NCI-H187 treated with DMSO at 0.1 percent for 48 hours (cell line): ENCODE measurements at places on chromosomes 2 and 18.

- no peak for DNase-seq
Measured at GRCh38 chr2:20350041-20350712, 467 bp downstream of the PUM2 start.

GRCh38 chr18:26021061-26021754 is 69.2 kb downstream of the SS18 start:
- no peak for DNase-seq

DNA sequence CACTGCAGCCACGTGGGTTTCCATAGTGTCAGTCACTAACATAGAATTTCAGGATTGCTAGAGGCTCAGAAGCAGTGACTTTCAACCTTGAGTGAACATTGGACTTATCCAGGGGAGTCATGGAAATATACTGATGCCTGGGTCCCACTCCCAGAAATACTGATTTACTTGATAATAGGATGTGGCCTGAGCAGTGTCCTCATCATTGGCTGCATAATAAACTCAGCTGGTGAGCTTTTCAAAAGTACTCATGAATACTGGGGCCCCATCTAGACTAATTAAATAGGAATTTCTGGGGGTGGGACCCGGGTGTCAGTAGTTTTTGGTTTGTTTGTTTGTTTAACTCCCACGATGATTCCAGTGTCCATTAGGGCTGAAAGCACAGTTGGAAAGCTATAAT is 141.4 kb downstream of the COL4A4 start:
- no peak for DNase-seq

DNA sequence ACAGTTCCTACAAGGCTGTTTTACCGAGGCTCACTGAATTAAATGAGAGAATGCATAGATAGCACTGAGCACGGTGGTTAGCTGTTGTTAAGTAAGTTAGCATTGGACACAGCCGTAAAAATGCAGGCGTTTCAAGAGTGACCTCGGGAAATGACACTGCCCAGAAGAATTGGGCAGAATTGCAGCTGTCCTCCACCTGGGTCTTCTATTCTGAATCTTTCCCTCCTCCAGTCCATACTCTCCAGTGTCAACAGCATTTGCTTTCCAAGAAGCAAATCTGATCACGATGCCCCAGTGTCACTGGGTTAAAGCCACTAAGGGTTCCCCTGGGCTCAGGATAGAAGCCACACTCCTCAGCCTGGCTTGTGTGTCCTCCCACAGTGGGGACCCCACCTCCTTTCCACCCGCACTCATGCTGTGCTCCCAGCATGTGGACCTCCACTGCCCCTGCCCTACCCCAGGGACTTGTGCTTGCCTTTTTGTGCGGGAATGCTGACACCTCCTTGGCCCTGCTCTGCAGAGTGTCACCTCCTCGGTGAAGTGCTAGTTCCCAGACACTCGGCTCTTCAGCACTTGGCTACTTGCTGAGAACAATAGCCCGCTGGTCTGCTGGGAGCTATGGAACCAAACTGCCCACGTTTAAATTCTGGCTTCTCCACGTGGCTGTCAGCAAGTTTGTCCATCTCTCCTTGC is 135.0 kb downstream of the ANTXR1 start:
- no peak for DNase-seq

DNA sequence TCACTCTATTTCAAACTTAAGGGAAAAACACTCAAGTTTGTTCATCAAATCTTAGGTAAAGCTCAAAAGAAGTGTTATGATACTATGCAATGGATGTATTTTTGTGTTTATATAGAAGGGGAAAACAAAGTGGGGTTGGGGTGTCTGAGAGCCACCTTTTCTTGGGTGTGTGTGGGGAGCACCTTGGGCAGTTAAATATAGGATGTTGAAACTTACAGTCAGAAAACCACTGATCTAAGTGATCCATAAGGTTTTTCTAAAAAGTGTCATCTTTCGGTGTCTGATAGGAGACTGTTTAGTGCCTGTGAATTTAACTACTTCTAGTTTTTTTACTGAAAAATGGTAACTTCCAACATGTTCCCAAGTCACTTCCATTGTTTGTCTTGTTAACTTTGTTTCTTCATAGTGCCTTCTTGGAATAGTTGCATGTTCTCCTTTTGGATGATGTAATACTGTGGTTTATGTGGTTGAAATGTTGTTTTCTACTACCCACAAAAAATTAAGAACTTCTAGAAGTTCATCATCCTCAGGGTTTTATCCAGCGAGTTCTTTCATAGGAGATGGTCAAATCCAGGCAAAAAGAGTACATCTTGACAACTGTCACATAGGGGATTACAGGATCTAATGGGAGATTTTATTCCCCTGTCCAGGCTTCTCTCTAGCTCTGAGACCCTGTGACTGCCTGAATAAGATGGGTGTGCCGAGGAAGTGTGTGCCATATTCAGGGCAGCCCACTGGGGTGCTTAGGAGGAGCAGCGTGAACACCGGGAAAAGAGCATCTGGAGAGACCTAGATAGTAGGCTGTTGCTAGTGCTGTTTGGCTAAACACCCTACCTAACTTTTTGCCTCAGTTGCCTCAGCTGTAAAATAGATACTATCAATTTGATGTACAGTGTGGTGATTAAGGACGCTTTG is 46.2 kb downstream of the CAB39 start:
- DNase-seq: no peak

DNA sequence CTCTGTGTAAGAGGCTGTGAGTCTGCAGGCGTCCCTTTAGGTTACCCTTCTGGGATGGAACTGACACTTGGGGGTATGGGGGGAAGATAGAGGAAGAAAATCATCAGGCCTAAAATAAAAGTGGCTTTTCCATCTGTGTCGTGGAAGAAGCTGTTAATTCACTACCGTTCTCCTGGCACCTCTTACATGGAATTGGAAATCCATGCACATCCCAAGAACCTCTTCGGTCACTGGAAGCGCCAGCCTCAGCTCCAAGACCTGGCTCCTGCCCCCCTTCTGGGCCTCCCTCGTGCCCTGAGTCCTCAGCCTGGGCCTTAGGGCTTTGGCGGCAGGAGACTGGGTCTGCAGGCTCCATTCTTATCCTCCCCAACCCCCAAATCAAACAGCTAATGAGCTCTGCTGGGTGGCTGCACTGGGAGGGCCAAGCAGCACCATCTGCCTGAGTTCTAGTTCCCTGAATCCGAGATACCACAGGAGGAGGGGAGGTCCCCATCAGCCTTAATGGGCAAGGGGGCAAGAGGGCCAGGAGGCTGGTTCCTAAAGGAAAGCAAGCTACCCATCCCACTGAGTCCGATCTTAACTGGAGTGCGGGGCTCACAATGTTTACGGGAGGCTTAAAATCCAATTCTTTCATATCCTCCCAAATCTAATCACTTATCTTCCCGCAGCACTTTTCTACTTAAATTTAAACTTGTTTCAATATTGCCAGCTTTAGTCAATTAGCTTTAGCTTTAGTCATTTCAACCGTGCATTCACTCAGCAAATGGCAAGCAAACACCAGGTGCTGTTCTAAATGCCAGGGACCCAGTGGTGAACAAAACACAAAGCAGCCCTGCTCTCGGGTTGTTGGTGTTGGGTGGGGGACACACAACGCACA is 52.8 kb downstream of the FAM178B start:
- no peak for DNase-seq

DNA sequence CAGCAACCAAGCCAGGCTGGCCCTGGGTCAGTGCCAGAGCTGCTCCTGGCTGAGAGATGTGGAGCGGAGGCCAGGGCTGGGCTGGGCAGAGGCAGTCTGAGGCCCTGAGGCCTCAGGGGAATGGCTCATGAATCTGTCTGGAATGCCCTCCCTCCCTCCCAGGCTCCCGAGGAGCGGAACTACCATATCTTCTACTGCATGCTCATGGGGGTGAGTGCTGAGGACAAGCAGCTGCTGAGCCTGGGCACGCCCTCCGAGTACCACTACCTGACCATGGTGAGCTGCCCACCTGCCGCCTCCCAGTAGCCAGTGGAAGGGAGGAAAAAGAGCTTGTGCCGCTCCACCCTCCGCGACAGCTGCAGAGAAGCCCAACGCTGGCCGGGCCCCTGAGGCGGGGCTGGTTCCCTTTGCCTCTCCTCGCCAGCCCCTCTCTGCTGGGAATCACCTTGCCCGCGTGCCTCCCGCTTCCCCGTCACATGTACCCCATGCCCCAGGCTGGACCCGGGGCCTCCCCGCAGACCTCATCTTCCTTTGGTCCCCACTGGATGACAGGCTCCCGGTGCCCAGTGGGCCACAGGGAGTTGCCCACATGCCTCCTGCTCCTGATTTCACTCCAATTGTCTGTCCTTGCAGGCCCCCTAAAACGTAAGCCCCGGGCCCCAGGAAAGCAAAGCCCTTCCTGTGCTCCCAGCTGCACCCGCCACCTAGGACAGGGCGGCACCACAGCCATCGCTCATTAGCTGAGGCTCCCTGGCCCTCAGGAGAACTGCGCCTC is 41.1 kb downstream of the MYO7B start:
- DNase-seq: no peak

DNA sequence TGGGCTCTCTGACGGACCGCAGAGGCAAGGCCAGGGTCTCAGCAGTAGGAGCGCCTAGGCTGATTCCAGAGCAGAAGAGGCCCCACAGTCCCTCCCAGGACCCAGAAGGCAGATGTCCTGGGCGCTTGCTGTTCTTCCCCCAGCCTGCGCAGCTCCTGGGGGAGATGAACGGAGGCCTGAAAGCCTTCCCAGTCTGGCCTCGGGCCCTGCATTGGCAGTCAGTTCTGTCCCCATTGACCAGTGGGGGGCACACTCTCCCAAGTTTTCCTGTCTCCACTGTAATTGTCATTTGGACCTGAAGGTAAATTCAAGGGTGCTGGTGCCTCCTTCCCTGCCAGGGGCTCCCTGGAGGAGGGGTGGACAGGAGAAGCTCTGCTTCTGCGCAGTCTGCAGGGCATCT is 345.7 kb downstream of the CYP26B1 start:
- no peak for DNase-seq

GRCh38 chr2:68253219-68254068 is 1.1 kb upstream of the PPP3R1 start:
- no peak for DNase-seq

- peak; percentile 66 for DNase-seq
Measured at GRCh38 chr2:69482471-69482870, 45.2 kb upstream of the NFU1 start.

DNA sequence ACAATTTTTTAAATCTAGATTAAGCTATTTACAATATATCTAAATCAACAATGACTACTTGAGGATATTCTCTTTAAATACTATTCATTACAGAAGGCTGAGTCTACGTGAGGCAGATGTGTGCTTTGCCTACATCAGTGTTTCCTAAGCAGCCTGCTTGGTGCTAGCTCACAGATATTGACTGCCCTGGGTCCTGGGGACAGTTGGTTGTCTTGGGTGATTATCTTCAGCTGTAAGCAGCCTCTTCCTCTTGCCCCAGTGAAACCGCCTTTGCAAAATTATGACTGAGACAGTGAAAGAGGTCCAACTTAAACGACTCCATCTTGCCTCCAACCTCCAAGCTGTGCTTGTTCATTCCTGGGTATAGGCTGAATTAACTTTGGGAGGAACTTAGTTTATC is 39.6 kb upstream of the CCDC88A start:
- no peak for DNase-seq

DNA sequence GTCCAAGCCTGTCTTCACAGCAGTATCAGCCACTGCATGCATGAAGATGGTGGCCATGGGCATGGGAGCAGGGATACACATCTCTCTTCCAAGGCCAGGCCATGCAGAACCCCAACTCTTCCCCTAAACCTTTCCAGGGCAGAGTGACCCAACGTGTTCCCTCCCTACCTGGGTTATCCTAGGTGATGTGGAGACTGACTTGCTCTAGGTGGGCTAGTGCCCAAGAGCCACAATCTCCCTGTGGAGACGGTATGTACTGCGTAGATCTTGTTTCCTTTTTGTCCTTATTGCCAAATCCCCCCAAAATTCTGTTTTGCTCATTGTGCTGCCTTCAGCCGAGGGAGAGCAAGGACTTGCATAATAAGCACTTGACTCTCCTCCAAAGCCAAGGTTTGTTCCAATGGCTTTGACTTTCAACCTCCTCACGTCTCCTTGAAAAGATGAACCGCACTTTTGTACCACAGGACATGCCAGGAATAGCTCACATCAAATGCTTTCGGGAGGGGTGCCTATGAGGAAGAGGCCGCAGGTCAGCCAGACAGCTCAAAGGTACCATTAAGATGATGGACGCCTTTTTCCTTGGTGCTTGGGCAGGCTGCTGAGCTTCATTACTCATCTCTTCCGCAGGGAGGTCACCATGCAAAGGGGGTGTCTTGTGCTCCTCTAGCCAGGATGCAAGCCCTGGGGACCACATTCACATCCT is 76.2 kb upstream of the GLI2 start:
- no peak for DNase-seq

DNA sequence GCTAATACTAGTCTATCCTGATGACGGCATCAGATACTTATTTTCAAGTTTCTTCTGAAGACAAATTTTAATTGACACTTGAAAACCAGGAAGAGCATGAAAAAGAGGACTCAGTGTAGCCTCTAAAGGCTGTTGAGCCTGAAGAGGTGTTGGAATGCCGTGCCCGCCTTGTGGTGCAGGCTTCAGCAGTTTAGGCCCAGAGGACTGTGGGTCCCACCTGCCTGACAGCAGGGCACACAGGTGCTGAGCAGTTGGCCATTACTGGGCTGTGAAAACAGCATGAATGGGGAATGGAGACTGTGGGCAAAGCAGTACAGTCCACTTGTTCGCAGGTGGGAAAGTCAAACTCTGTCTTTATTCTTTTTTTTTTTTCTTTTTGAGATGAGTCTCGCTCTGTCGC is 49.8 kb upstream of the THOC1 start:
- no peak for DNase-seq

- DNase-seq: no peak
Measured at GRCh38 chr2:144515696-144516410, 4.1 kb downstream of the ZEB2 start.

DNA sequence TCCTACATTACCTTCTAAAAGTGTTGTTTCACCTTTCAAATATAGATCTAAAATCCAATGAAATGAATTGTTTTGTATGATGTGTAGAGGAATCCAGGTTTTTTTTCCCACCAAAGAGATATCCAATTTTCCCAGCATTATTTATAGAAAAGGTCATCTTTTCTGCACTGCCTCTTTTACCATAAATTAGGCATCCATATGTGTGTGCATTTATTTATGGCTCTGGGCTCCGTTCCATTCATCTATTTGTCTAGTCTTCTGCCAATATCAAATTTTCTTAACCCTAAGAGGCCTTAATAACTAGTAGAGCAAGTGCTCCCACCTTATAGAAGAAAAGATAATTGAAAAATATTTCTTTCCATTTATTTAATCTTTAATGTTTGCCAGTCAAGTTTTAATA is 88.3 kb downstream of the ATAD2B start:
- DNase-seq: no peak

DNA sequence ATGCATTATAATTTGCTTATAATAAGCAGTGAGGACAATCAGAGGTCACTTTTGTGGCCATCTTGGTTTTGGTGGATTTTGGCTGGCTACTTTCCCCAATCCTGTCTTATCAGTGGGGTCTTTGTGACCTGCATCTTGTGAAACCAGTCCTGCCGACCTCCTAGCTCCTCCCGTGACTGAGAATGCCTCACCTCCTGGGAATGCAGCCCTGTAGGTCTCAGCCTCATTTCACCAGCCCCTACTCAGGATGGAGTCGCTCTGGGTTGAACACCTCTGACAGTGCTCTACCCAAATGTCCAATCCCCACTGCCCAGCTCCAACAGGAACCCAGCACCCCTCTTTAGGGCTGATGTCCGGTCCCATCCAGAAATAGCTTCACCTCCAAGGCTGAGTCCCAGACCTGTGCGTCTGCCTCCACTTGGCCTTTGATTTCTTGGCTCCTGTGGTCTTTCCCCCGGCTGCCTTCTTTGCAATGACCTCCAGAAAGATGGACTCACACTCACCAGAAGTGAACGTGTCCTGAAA is 31.3 kb upstream of the PXDN start:
- no peak for DNase-seq
